ENCODE measurements at places on chromosomes 7 and 10.

DNA sequence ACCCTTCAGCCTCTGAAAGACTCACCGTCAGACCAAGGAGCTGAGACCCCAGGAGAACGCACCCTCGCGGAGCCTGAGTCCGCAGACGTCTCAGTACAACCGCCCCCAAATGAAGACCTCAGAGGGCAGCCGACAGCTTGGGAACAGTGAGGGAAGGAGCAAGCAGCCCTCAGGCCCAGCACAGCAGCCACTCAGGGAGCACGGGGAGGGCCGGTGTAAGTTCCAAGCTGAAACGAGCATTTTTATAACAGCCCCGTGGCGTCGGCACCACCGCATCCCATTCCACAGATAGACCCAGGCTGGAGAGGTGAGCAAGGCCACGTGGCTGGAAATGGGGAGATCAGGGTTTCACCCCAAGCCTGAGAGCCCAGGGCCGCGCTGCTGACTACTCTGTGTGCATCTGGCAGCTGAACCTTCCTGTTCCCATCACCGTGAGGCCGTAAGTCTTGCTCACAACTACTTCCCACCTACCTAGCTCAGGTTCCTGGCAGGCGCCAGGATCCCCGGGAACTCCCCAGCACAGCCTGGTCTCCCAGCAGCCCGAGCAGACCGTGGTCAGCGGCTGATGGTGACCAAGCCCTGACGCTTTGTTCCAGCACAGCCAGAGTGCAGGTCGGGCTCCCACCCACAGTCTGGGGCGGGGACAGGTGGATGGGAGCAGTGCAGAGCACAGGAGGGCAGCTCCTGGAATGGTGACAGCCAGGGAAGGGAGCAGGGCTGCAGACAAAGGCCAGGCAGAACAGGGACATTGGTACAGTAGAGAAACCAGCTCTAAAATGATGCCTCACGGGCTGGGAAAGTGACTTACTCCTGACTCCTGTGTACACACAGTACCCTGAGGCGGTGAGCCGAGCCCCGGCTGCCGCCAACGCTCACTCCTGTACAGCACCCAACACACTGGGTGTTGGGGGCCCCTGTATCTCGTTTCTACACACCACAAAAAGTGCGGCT, 6.1 kb upstream of the NOM1 start:
- DNase-seq, result no peak

- no peak for DNase-seq
These were observed 80.0 kb upstream of the DDC start for GRCh38 chr7:50645186-50645585.

- no peak for DNase-seq
These were observed 80.4 kb downstream of the WDFY4 start for GRCh38 chr10:48765039-48765438.

DNA sequence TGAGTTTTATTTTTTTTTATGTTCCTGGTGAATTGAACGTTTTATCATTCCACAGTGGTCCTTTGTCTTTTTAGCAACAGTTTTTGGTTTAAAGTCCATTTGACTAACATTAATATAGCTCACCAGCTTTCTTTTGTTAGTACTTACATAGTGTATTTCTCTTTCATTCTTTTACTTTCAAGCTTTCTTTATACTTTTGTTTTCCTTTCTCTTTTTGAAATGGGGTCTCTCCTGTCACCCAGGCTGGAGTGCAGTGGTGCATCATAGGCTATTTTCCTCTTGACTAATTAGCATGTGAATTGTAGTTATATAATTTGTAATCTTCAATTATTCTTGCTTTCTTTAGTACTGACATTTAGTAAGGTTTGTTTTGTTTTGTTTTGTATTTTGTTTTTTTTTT, 27.8 kb downstream of the GARIN1A start:
- no peak for DNase-seq

DNA sequence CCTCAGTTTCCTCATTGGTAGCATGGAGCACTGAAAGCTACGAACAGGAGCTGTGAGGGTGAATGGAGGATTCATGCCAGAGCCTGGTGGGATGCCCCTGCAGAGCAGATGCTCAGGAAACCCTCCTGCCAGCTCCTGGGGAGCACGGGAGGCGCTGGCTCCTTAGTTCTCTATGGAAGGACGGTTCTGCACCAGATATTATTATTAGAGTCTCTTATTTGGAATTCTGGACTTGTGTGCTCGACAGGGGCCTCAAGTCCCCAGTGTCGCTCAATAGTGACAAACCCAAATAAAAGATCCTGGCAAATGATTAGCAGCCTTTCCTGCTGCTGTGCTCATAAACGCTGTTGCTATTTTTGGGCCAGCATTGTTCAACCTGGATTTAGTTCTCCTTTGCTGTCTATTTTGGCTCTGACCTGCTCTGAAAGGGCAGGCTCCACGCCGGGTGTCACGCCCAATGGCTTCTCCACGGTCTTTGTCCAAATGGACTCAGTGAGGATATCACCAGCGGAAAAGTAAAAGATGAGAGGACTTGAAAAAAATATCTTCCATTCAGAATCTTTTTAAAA, 23.0 kb upstream of the KLF6 start:
- no peak for DNase-seq

DNA sequence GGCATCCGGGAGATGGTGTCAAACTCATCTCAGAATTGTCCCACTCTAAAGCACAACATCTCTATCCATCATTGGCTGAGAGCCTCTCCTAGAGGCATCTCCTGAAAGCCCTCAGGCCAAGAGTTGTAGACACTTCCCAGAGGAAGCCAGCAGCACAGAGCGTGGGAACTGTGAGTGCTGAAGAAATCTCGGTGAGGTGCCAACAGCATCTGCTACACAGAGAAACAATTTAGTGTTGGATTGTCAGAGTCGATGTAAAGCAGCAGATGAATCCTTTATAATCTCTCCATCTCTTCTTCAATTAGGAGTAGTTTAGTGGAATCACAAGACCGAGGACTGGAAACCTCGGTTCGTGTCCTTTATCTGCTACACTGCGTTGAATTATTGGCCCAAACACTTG, 172.2 kb downstream of the C7orf25 start:
- DNase-seq, result no peak

DNA sequence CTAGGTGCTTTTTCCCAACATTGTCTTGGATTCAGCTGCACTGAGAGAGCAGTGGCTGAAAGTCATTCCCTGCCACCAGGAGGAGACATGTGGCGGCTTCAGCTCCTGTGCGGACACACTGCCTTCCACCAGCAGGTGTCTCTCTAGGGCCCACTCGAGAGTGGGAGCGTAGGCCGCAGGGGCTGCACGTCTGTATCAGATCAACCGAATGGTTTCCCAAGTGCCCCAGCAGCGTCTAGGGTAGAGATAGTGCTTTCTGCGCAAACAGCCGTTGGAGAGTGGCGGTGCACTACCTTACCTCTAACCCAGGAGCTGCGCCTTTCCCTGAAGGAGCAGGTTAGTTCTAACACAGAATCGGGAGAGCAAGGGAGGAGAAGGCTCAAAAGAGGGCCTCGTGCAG, 31.7 kb downstream of the PAPOLB start:
- peak; percentile 39 for DNase-seq

GRCh38 chr7:187227-187927, 5.0 kb upstream of the FAM20C start:
- no peak for DNase-seq

- DNase-seq, result no peak
These were observed 5.7 kb downstream of the ARPC1B start for GRCh38 chr7:99380032-99380822.

DNA sequence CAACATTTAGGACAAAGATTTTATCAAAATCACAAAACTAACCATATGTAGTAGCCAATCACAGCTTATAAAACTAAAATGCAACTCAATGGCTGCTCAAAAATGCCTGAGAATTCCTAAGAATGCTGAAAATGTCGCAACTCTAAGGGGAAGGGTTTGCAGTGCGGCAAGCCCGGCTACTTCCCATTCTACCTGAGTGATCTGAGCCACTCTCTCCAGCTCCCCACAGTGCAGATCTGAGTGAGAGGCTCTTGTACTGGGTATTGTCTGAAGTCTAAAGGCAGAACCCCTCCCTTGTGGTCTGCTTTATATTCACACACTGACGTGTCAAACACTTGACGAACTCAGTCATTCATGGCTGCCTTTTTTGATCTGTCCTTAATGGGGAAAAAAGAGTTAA, 28.9 kb downstream of the RAB11FIP2 start:
- DNase-seq, result no peak

- DNase-seq, result no peak
These were observed 155.6 kb downstream of the ANLN start for GRCh38 chr7:36545291-36545690.

DNA sequence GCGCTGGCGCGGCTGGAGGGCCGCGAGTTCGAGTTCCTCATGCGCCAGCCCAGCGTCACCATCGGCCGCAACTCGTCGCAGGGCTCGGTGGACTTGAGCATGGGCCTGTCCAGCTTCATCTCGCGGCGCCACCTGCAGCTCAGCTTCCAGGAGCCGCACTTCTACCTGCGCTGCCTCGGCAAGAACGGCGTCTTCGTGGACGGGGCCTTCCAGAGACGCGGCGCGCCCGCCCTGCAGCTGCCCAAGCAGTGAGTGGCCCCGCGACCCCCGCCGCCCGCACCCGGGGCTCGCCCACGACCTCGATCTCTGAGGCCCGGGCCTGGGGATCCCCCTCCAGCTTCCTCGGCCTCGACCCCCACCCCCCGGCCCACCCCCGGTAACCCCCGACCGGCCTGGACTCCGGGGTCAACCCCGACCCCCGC, 537 bp downstream of the FOXK1 start:
- DNase-seq, result no peak

DNA sequence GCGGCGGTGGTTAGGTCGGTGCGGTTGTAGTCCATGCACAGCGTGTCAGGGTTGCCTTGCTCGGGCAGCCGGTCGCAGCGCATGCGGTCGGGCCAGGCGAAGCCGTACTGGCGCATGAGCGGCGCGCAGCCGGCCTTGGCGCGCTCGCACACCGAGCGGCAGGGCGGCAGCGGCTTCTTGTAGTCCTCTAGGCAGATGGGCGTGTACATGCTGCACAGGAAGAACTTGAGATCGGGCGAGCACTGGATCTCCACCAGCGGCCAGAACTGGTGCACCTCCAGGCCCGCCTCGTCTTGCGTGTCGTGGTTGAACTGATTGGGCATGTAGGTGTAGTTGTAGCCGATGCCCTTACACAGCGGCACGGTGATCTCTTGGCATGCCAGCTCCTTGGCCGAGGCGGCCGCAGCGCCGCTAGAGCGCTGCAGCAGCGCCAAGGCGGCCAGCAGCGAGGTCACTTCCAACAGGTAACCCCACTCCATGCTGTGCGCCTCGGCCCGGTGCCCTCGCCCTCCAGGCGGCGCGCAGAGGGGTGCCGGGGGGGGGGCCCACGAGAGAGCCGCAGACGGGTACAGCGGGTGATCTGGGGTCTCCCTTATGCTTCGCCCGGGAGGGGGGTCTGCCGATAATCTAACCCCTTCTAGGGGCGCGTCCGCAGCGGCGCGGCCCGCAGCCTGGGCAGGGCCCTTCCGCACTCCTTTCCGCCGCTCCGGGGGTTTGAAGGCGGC, 983 bp downstream of the FZD8 start:
- DNase-seq, result no peak

- DNase-seq, result no peak
These were observed 93.1 kb downstream of the ARID5B start for GRCh38 chr10:61994405-61995219.

- no peak for DNase-seq
These were observed 42.0 kb downstream of the GNA12 start for GRCh38 chr7:2802101-2802500.

- no peak for DNase-seq
These were observed 32.7 kb downstream of the ADAP1 start for GRCh38 chr7:921581-922333.

DNA sequence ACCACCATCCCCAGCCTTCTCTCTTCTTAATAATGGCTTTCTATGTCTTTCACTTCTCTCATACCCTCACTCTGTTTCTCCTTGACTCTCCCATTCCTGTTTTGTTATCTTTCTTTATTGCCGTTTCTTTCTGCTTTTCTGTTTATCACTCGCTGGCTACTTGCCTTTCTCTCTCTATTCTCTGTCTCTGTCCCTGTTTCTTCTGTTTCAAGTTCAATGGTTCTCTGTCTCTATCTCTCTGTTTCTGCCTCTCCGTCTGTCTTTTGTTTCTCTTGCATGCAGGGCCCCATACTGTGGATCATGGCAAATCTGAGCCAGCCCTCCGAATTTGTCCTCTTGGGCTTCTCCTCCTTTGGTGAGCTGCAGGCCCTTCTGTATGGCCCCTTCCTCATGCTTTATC, at the start of gene OR6V1:
TSS of gene OR6V1 (plus strand) at position 301 of the 400 bp plus-strand sequence. CDS start at position 301, 0 bp downstream.
- DNase-seq, result no peak

DNA sequence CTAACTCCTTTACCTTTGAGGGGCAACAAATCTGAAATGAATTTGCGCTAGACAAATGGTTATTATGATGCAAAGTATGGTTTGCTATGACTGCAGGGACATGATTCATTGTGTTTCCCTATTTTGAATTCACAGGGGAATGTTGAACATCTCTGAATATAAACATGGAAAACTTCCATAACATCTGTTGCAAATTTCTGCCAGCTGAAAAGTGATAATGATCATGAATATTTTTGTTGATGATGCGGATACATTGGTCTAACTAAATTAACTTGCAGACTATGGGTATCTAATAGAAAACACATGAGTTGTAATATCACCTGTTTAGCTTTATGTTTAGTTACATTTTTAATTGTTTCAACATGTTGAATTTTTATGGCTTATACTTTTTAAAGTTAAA, 1325.5 kb downstream of the REEP3 start:
- no peak for DNase-seq

DNA sequence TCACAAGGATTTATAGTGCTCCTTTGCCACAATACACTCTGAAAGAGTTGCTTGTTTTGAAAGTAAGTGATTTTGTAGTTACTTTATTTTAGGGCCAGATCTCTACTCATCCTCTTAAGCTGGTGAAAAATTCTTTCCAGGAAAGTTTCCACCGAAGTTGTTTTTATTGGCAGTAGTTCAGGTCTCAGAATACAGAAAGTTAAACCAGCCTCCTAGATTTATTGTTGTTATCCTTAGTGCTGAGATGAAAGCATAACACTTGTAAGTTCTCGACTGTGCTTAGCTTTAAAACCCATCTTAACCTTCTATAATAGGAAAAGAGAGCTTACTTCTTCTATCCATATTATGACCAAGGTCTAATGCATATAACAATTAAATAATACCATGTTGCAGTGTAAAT, 5.5 kb downstream of the AP3M1 start:
- no peak for DNase-seq

DNA sequence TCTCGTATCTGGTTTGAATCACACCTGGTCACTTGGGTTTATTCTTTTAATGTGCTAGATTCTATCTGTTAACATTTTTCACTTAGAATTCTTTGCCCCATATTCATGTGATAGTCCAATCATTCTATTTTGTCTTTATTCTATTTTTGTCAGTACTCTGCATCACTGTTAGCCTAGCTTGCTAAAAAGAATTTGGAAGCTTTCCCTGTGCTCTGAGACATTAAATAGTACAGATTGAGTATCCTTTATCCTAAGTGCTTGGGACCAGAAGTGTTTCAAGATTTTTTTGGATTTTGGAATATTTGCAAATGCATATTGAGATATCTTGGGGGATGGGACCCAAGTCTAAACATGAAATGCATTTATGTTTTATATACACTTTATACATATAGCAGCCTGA, 51.0 kb downstream of the RALA start:
- no peak for DNase-seq

GRCh38 chr7:156676263-156676662, 35.7 kb downstream of the RNF32 start:
- no peak for DNase-seq

- no peak for DNase-seq
These were observed 119.4 kb downstream of the PTPRN2 start for GRCh38 chr7:158468181-158468580.
